ENCODE measurements at places on chromosomes 7 and 10.
A peak's percentile ranks its signal among the peaks of the same experiment; 100 is the strongest.

DNA sequence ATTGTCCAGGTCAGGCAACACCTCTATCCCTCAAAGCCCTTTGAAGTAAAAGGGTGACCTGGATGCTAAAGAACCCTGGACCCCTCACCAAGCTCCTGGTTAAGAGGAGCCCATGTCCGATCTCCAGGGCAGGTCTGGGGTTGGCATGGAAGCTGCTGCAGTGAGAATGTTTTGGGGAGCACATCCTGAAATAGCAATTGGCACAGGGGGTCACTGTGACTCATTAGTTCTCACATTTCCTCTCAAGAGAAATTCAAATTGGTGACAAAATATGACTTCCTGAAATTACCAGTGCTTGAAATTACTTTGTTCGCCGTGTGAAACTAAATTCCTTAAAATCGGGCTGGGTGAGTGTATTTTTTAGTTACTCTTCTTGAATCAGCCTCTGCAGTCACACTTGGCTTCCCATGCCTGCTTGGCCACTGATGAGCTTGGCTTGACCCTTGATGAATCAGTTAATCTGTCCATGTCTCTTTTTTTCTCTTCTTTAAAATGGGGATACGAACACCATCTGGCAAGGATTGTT is 18.8 kb upstream of the ARHGAP22 start:
- no peak overlapping the region for H3K4me3 ChIP-seq
- peaks cover 17% of the 10 kb centered on the region for H3K27me3 ChIP-seq
- no peak overlapping the region for H3K27ac ChIP-seq
- DNase-seq, result peak; percentile 41

GRCh38 chr7:54559401-54559800 is 17.2 kb downstream of the VSTM2A start:
- H3K4me3 ChIP-seq, result no peak overlapping the region
- H3K27me3 ChIP-seq, result no peaks in the 10 kb centered on the region
- H3K36me3 ChIP-seq, result no peaks in the 10 kb centered on the region
- H3K27ac ChIP-seq, result no peak overlapping the region
- DNase-seq, result no peak

DNA sequence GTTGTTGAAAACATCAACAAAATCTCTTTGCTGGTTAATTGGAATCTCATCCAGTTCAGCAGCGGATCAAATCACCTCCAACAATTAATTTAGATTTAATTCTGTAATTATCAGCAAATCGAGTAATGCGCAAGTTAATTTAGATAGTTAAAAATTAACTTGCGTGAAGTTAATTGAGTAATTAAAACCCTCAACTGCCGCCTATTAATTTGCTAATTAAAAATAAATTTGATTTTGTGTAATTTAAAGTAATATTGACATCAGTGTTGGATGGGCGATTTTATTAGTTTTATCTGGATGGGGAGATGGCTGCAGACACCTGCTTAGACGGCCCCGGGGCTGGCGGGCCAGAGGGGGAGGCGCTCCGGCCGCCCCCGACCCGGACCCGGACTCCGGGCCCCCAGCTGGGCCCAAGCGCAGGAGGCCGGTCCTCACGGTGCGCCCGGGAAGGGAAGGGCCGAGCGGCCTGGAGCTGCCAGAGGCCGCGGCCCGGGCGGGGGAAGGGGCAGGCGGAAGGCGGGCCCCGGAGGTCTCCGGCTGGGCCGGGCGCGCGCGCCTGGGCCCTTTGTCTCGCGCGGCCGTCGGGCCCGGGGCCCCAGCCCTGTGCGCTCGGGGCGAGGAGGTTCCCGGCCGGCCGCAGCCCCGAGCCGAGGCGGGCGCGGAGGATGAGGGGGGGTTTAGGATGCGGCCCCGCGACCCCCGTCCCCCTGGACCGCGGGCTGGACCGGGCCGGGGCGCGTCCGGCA is 3.3 kb upstream of the UNCX start:
- no peak for DNase-seq
- peaks cover 5% of the 10 kb centered on the region for H3K4me1 ChIP-seq
- H3K27ac ChIP-seq, result no peak overlapping the region
- peaks cover 56% of the 10 kb centered on the region for H3K27me3 ChIP-seq

DNA sequence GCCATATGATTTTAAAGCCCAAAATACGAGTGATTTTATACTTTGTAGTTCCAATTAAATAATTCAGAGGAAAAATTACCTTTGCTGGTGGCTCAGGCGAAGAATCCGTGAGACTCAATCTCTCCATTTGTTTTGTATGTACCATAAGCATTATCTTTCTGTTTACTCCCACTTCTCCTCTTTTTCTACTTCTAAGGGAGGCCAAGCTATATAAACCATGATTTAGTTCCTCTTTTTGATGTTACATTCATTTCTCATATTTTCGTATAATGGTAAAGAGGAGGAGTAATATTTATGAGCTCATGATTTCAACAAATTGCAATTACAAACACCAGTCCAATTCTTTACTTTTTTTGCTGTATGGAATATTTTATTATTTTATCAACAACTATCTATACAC is 50.6 kb upstream of the TES start:
- peaks cover 53% of the 10 kb centered on the region for H3K27me3 ChIP-seq
- DNase-seq, result no peak
- H3K36me3 ChIP-seq, result no peaks in the 10 kb centered on the region
- H3K4me3 ChIP-seq, result no peak overlapping the region
- no peak overlapping the region for H3K27ac ChIP-seq

DNA sequence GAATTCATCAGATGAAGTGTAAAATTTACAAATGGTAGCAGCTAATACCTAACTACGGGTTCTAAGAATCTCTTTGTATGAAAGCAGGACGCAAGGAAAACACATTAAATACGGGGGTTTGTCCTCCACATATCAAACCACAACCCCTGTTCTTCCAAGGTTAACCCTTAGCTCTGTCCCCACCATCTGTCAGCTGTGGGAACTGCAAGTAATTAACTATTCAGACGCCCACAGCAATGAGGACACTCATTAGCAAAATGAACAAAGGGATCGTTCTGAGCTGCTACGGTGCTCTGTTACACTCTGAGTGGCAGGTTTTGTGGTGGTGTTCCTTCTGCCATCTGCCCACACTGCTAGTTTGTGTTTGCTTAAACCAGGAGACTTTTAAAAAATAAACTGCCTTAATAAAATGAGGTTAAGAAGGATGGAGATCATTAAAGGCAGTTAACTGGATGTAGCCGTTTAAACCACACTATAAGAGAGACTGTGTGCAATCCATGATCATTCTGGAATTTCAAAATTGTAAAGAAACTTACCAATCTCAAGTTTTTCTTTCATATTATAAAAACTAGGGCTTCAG is 51.4 kb downstream of the C10orf67 start:
- H3K36me3 ChIP-seq, result no peaks in the 10 kb centered on the region
- peaks cover 17% of the 10 kb centered on the region for H3K27me3 ChIP-seq
- H3K27ac ChIP-seq, result no peak overlapping the region
- no peak overlapping the region for H3K4me3 ChIP-seq
- DNase-seq, result peak; percentile 81

GRCh38 chr7:45646996-45647825 is 73.0 kb downstream of the ADCY1 start:
- H3K36me3 ChIP-seq, result no peaks in the 10 kb centered on the region
- H3K27ac ChIP-seq, result no peak overlapping the region
- no peak for DNase-seq
- H3K27me3 ChIP-seq, result no peaks in the 10 kb centered on the region
- H3K4me1 ChIP-seq, result no peaks in the 10 kb centered on the region
- no peak overlapping the region for H3K4me3 ChIP-seq
